OCI-M1 (cell line): ENCODE measurements at places on chromosomes 11 and 22.

DNA sequence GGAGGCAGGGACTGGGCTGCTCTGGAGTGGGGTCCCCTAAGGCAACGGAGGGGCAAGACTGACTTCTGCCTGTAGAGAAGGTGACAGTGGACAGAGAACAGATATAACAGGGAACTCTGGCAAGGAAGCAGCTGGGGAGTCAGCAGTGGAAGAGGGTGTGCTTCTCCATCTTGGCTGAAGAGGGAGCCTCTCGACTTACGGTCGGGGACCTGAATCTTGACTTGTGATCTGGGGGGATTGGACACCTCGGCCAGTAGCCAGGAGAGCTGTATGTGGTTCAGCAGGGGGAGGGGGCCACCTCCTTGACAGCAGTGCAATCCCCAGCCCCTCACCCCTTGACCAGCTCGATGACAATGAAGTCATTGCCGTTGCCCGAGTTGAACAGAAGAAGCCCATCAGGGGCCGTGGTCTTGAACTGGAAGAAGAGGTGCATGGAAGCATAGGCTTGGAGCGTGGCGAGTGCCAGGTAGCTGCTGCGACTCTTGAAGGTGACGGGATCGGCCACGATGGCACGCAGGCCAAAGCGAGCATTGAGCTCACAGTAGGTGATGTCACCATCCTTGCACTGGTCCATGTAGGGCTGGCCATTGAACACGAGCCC lies 60.0 kb downstream of the SLC22A12 start:
- peak; percentile 42 for DNase-seq

DNA sequence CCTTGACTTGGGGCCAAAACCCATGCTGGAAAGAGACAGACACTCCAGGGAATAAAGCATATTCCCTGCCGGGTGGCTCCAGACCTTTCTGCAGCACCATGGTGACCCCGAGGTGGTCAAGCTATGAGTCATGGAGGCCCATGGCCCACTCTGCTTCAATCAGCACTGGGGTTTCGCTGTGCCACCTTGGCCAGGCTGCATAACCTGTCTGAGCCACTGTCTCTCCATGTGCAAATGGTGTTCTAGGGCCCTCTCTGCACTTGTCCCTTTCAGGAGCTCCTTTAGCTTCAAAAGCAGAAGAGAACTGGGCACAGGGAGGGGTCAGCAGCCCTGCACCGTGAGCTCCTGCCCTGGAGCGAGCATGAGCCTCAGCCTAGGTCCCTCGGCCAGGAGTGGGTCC lies 410.1 kb downstream of the SHANK2 start:
- no peak for DNase-seq

- no peak for DNase-seq
These were observed 39.4 kb downstream of the DHCR7 start for GRCh38 chr11:71408826-71409225.

GRCh38 chr11:18468961-18469360 lies 13.3 kb downstream of the LDHAL6A start:
- DNase-seq: no peak

- no peak for DNase-seq
These were observed 51.7 kb downstream of the RAB30 start for GRCh38 chr11:83019888-83020579.
